ENCODE measurements at places on chromosomes 3 and 15.

DNA sequence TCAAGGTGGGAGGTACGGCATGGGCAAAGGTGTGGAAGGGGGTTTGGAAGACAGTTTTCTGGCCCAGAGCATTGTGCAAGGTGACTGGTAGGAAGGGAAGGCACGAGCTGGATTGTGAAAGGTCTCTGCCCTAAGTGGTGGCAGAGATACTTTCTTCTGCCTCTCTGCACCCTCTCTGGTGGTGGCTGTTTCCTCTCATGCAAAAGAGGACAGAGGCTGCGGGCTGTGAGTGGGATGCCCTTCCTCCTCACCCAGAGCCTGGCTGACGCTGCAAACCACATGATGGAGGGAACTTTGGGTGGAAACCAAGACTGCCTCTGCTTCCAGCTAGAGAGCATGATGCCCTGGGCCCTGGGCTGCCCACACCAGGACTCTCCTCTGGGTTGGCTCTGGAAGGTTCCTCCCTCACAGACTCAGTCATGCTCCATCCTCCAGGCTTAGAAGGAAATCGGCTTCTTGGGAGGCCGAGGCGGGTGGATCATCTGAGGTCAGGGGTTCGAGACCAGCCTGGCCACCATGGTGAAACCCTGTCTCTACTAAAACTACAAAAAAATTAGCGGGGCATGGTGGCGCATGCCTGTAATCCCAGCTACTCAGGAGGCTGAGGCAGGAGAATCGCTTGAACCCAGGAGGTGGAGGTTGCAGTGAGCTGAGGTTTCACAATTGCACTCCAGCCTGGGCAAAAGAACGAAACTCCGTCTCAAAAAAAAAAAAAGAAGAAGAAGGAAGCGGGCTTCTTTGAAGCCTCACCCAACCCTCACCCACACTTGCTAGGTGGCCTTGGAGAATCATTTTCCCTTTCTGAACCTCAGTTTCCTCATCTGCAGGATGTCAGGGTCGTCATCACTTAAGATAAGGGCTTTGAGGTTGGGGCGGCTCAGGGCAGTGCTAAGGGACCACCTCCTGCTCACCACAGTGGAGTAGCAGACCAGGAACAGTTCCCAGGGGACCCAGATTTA lies 8.3 kb downstream of the PSTPIP1 start:
- DNase-seq: peak; percentile 58

DNA sequence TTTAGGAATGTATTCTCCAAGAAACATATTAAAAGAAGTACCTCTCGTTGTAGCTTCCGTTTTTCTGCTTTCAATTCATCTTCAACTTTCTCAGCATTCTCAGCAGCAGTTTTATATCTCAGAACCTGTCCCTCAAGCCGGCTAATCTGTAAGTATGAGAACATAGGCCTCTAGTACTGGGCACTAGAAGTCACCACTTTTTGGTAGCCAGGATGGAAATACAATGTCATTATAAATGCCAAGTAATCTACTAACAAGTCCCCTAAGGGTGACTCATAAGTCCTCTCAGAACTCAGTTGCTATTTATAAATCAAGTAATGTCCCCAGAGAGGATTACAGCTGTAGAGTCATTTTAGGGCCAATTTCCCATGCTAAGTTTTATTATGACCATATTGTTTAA lies 61.1 kb downstream of the MLH1 start:
- no peak for DNase-seq

GRCh38 chr15:90106522-90107117 lies 4.4 kb upstream of the IDH2 start:
- DNase-seq: no peak

DNA sequence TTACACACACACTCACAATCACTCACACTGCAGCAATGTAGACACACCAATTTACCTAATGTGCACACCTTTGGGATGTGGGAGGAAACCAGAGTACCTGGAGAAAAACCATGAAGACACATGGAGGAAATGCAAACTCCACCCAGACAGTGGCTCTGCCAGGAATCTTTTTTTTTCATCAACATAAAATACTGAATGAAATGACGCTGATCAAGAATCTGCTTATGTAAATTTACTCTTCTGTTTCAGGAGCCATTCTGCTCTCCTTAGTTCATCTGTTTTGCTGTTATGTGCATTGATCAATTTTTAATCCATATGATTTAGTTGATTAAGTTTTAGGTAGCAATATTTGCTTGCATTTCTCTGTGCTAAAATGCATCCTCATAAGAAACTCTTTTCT lies 414.2 kb upstream of the CCDC54 start:
- no peak for DNase-seq

GRCh38 chr15:63050731-63051155 lies 8.2 kb downstream of the TPM1 start:
- no peak for DNase-seq

DNA sequence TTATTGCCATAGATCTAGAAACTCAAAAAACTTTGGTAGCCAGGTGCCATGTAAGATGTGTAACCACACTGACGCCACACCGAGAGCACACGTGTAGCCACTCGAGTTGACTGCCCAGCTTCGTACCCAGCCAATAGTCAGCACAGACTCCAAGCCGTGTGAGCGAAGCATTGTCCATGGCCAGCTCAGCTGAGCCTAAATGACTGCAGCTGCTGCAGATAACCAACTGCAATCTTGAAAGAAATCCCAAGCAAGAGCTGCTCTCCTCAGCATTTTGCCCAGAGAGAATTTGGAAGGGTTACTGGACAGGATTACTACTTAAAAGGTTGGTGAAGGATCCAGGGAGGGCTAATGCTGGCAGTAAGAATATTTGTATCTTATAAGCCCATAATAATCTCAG lies 193.0 kb upstream of the THRB start:
- DNase-seq: no peak

GRCh38 chr3:146967783-146968182 lies 362.6 kb upstream of the PLSCR5 start:
- no peak for DNase-seq

- no peak for DNase-seq
Observed at GRCh38 chr3:144252896-144253295, 281.3 kb downstream of the DIPK2A start.

Measured in T-helper 9 cell (primary cell).